ENCODE measurements at places on chromosomes 6 and 20. TPM values are rescaled to one million over a fixed set of nuclear protein-coding genes. Genes with fewer than 3 reads are reported as not detected.

DNA sequence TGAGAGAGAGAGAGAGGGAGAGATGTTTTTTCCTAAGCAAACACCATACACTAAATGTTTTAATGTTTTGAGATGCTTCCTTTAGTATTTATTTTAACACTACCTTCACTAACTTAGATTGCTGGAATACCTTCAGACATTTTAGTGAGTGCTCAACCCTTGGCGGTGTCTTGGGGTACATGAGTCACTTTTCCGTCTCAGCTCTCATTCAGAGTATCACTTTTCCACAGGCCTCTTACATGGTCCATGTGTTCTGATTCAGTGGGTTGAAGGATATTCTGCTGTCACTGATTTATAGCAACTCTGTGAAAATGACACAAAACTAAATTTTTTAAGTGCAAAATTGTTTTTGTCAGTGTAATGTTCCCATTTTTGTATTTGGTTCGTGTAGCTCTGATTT is 217.9 kb downstream of the CLVS2 start:
- DNase-seq = no peak

DNA sequence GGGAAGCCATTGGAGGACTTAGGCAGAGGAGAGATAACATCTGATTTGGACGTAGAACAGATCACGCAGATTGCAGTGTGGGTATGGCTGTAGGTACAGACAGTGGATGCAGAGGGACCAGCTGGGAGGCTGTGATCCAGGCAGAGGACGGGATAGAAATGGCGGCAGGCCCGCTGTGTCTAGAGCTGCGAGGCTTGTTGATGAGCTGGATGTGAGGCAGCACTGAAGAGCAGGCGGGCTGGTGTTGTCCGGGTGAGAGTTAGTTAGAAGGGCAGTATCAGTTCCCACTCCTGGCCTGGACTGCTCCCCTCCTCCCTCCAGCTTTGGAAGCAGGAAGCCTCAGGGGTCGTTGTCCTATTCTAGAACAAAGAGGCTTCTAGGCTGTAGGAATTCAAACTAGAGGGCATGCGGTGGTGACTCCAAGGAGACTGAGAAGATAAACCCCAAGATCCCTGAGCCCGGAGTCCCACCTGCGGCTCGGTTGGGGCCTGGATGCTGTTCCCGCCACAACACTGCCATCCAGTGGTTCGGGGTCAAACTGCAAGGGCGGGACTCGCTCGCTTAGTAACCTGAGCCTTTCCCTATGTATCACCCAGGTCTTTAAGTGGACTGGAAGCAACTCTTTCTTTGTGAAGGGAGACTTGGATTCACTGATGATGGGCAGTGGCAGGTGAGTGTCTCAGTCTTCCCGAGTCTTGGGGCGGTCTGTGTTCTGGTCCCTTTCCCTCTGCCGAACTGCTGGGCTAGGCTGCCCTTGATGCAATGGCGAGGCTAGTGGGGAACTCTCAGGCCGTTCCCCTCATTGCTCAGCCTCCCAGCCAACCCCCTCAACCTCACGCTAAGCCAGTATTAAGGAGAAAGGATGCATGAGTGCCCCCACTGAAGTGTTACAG is 11.2 kb downstream of the TLDC2 start:
- DNase-seq = peak; percentile 94

DNA sequence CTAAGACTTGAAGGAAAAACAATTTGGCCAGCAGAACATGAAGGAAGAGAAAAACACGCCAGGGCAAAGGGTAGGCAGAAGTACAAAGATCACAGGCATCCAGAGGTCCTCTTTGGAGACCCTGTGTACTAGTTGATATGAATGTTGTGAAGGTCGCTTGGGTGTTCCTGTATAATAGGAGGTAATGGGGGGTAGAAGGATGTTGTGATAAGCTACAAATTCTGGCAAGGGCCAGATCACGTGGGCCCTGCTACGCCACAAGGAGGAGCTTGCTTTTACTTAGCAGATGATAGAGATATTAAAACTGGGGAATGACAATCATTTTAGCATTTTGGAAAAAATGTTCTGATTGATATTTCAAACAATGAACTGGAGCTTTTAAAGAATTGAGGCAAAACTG is 878 bp upstream of the HLA-DMA start:
- DNase-seq = no peak

DNA sequence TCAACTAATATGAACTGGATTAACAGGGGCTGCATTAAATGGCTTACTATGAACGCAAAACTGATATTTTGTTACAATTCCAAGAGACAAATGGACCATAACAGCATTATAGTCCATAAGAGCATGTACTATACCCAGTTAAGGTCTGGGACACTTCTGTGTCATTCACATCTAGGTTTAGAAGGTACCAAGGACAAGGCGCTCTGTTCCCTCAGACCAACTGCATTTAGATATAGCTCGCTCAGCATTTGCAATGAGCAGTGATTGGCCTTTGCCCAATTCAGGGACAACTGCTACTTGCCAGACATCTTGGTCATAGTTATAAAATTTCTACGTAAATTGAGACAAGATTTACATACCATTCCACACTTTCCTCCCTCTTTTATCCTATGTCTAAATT is 132.4 kb downstream of the HS3ST5 start:
- no peak for DNase-seq

- DNase-seq = no peak
These were observed 100.4 kb downstream of the LY86 start for GRCh38 chr6:6688951-6689350.

DNA sequence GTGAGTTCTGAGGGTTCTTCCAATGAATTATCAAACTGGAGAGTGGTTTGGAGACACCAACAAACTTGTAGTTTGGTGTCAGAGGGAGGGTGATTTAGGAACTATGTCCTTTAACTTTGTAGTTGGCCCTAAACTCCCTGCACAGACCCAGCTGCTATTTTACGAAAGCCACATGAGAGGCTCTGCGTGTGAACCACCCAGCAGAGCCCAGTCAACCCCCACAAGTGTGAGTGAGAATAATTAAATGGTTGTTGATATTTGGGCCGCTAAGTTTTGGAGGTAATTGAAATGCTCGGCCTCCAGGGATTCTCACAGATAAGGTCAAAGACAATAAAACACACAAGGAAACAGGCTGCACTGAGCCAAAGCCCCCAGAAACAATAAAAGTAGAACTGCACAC is 6.9 kb upstream of the VAPB start:
- DNase-seq = no peak

DNA sequence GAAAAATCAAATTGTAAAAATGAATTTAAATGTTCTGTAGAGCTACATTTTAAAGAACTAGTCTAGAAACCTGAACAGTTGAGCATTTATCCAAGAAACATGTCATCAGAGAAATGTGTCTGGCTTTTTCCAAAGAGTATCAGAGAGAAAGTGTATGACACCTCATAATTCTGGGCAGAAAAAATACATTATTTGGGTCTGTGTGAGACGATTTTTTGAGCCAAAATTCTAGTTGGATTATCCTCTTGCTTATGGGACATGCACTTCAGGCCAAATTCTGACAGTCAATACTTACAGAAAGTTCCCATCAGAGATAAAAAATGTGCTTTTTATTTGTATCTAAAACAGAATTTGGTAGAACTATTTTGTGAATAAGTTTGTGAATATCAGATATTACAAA is 1242.7 kb downstream of the EPHA7 start:
- peak; percentile 11 for DNase-seq

- no peak for DNase-seq
These were observed 10.0 kb downstream of the CDH4 start for GRCh38 chr20:61262036-61262435.

GRCh38 chr6:107348224-107348623 is 111.1 kb downstream of the PDSS2 start:
- no peak for DNase-seq

DNA sequence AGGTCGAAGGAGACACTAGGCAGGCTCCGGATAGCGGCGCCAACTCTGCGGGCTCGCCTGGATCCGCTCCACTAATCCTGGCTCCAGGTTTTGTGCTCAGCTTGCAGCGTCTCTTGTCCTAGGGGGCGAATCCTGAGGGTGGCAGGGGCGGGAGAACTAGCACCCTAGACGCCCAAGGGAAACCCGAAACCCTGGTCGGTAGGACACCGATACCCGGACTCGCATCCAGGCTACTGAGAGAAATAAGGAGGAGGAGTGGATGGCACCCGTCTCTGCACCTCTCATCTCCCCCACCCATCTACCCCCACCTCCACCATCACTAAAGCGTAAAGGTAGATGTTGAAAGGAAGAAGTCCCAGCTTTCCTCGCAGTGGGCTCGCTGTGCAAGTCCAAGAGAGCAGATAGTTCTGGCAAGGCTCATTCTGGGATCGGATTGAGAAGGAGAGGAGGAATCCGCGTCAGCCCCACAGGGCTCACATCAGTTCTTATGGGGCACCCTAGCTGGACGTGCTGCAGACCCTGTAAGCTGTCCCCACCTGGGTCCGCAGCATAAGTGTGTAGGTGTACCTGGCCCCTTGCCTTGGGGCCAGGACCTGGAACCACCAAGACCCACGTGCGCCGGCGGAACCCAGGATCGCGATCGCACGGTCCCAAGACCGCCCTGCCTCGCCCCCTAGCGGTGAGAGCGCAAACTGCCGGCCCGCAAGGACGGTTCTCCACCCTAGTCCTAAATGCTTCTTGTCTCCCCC is 6.9 kb downstream of the SLC32A1 start:
- peak; percentile 85 for DNase-seq

DNA sequence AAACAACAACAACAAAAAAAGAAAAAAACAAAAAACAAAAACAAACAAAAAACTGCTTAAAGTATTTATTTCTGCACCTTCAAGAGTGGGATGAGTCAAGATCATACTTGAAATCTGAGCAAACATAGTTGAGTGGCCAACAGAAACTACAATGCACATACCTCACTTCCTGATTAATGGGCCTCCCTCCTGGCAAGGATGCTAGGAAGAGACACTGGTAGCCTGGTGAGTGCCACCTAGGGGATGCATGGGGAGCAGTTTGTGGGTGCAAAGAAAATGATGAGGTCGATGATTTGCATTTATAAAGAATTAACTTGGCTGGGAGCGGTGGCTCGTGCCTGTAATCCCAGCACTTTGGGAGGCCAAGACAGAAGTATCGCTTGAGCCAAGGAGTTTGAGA is 808.1 kb downstream of the MAFB start:
- no peak for DNase-seq

DNA sequence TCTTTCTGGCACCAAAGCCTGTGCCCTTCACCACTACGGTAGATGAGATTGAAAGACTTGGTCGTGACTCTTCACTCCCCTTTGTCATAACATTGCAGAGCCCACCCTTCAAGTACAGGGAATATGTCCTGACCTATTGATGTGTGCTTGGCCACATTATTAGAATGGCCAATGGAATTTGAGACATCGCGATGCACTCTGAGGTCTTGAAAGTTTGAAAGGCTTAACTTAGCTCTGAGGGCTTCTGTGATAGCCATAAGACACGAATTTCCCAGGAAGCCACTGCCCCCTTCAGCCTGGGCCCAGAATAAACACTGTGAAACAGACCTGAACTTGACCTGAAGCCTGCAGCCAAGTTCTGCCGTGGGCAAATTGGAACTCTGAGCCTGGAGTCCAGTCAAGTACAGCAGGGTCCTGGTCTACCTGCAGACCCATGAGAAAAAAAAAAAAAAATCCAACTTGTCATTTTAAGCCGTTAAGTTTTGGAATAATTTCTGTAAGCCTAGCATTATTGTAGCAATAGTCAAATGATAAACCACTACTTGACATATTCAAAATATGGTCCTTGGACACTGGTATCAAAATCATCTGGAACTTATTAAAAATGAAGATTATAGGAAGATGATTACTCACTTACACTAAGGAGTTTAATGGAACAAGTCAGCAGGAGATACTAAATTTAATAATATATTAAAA is 36.9 kb upstream of the TRAF3IP2 start:
- DNase-seq = peak; percentile 81

DNA sequence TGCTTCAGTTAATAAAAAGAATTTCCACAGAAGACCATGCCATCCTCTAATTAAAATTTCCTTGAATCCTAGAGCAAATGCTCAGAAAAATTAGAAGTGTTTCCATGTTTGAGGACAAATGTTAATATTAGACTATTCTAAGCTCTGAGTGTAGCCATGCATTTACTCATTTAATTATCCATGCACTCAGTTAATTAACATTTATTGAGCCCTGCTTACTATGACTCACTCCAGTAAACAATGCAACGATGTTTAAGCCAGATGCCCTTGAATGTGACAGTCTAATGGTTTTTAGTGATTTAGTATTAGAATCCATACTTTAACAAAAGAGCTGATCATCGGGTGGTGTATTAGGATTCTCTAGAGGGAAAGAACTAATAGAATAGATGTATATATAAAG is 37.3 kb upstream of the GJA1 start:
- DNase-seq = no peak

DNA sequence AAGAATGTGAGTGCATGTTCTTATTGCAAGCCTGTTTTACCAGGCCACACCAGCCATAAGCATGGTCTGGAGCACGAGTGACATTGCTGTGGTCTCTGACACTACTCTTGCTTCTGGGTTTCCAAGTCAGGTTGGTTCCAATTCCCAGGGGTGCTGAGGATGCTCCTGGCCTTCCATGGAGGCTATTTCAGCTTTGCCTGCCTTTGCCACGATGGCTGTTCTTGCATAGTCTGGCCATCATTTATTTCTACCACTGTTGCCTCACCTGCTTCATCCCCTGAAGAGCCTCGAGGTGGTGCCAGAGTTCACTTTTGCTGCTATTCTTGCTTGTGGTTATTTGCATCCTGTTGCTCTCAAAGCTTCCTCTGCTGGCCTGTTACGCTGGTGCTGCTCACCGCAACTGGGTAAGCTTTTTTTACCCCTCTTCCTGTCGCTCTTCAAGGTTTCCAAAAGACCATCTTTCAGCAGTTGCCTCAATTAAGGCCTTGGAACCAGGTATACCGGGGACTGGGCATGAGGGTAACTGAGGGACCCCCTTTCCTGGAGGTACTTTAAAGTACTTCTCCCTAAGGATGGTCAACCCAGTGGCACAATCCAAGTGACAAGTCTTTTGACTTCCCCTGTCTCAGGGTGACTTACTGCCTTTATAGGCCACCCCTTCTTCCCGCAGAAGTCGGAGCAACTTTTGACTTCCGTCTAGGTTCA is 64.5 kb downstream of the AKAP7 start:
- DNase-seq = peak; percentile 90

GRCh38 chr6:116398316-116399010 is 27.7 kb downstream of the DSE start:
- DNase-seq = no peak

GRCh38 chr20:38937978-38938473 is 11.8 kb downstream of the FAM83D start:
- DNase-seq = no peak

DNA sequence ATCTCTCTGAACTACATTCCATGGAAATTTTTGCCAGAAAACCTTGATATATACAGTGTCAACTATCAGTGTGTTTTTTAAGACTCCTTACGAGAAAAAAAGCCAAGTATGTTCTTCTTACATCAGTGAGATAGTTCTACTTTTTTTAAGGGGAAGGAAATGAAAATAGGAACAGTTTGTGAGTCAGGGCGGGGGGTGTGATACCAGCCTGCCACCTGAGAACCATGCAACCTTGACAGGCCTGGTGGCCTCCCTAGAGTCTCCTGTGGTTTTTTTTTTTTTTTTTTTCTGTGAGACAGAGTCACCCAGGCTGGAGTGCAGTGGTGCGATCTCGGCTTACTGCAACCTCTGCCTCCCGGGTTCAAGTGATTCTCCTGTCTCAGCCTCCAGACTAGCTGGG is 96.3 kb upstream of the GCM1 start:
- DNase-seq = peak; percentile 34

CFAP61 gene
- total RNA-seq = not detected

ADGRF5 gene
- 18.7 TPM for total RNA-seq

MCM3 gene
- 32.7 TPM for total RNA-seq

NEDD9 gene
- 57.8 TPM for total RNA-seq

GJE1 gene
- total RNA-seq = not detected

LPA gene
- not detected for total RNA-seq

HTR1B gene
- total RNA-seq = 3.3 TPM

BPIFB2 gene
- total RNA-seq = not detected

EPHA7 gene
- total RNA-seq = 14.1 TPM

Data from stomach (tissue), 19 donors.